ENCODE measurements at places on chromosomes 16 and 17.

DNA sequence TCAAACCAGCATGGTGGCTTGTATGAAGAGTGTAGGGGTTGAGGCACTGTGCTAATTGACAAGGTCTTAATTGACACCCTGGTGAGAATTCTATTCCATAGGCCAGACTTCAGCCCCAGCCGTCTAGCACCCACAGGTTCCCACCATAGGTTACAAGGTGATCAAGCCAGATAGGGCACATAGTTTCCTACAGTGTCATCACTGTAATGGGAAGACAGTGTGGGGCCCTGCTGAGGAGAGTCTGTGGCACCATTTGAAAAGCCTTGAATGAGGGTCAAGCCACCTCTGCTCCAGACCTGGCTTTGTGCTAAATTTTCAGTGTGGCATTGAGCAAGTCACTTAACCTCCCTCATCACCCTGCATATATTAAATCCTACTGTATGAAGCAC is 36.2 kb downstream of the YPEL2 start:
- no peak for ATAC-seq

GRCh38 chr17:1914661-1915083 is 84.9 kb downstream of the RPA1 start:
- no peak for ATAC-seq

DNA sequence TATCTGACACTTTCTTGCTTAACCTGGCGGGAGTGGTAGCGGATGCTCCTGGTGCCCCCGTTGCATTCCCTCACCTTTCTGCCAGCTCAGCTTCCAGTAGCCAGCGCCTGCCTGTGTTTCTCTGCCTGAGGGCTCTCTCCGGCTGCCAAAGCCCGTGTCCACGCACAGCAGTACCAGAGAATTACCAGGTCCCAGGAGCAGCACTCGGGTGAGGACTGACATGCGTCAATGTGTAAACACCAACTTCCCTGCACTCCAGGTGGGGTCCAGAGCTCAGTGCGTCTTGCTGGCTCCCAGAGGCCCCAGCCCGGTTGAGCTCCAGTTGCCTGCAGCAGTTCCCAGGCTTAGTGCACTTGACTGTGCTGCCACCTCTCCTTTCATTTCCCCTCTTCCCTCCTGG is 54.8 kb downstream of the CDH13 start:
- no peak for ATAC-seq

DNA sequence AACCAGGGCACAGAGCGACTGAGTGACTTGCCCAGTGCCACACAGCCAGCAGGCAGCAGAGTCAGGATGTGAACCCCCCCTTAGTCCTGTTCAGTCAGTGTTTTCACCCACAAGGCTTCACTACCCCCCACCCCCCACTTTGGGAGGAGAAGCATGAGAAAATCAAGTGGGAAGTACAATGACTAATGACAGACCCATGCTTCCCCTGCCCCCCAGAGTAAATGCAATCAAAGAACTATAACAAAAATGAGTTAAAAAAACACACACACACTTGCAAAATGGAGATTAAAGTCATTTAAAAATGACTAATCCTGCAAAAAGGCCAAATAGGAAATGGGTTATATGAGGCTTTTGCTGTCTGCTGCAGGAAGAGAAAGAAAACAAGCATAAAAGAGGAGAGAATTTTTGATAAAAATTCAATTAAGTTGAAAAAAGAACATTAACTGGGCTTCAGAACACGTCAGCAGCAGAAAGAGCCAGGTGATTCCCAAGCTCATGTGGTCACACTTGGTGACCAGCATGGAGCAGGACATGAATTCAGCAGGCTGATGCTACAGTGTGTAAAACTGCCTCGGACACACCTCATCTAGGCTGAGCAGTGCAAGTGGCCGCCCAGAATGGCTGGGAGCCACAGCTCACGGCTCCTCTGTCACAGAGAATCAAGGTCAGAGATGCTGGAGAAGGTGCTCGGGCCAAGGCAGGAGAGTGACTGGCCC is 212.3 kb downstream of the ZNF423 start:
- no peak for ATAC-seq

GRCh38 chr16:27400751-27401620 is 988 bp upstream of the IL21R start:
- ATAC-seq = no peak

DNA sequence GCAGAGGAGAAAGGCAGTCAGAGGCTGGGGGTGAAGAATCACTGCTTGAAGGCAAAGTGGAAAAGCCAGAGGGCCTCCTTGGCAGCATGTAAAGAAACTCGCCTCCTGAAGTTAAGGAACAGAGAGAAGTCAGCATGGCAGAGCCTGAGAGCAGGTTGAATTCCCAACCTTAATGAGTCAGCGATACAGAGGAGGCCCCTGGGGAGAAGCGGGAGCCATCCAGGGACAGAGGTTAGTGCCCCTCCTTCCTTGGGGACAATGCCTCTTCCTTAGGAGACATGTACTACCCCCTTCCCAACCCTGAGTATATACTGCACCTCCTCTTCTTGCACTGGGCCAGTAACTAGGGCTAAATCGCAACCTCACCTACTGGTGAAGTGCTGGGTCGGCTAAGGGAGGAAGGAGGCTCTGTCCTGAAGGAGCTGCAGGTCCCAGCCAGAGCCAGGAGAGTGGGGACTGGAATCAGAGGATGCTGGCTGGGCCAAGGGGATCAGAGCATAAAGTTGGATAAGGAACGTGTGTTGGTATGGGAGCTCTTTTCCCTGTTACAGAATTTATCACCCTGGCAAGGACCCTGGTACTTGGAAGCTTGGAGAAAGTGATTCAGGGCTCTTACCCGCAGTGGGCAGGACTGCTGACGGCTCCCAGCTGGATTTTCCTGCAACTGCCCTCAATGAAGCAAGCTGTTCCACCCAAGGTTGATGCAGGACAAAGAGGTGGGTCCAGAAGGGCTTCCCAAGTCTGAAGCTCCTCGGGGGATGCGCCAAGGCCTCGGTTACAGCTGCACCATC is 5.4 kb upstream of the AANAT start:
- no peak for ATAC-seq

DNA sequence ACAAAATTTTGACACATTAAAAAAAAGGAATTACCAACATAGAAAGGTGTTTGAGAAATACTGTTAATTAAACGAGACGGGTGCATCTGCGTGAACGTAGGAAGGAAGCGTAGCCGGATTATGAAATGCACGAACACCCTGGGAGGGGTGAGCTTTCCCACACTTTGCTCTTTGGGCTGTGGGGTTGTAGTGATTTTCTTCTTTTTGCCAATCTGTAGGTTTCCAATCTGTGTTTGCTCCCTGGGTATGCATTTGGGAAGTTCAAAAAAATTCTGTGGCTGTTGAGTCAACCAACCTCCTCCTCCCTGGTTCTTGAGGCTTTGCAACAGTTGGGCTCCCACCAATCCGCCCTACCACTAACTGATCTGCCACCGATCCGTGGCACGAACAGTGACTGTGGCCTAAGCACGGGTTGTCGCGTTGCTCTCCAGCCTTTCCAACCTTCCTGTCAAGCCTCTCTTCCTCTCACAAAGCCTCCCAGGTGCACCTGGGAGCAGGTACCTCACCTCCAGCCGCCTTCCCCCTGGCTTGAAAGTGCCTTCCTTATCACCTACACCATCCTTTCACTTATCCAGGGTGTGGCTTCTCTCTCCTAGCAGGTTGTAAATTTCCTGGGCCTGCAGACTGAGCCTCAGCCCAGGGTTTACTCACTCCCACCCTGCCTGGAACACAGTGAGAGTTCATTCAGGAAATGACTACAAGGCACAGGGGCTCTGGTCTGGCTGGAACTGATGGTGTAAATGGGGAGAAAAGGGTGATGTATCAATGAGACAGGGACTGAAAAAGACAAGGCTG is 16.6 kb downstream of the RTN4RL1 start:
- no peak for ATAC-seq

DNA sequence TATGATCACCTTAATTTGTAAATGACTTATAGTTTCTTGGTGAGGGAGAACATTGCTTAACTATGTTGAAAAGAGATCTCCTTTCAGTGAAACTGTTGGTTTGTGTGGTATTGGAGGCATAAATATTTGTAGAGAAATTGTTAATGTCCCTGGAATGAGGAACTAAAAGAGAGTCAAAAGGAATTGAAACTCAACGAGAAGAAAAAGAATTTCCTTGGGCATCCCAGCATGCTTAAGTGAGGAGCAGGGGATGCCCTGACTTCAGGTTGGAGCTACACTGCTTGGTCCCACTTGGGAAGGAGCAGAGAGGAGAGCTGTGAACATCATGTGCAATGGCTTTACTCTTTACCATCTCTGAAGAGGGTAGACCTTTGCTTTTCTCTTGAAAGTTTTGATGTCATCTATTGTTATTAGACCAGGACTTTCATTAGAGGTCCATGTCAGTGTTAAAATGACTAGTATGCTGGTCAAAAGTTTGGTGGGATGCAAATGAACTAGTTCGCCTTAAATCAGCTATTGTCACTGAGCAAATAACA is 21.7 kb downstream of the KRT23 start:
- ATAC-seq = peak; percentile 6

- no peak for ATAC-seq
Measured at GRCh38 chr17:4319221-4319620, 47.3 kb downstream of the UBE2G1 start.

GRCh38 chr16:19929062-19929511 is 44.4 kb upstream of the GPRC5B start:
- ATAC-seq = no peak

DNA sequence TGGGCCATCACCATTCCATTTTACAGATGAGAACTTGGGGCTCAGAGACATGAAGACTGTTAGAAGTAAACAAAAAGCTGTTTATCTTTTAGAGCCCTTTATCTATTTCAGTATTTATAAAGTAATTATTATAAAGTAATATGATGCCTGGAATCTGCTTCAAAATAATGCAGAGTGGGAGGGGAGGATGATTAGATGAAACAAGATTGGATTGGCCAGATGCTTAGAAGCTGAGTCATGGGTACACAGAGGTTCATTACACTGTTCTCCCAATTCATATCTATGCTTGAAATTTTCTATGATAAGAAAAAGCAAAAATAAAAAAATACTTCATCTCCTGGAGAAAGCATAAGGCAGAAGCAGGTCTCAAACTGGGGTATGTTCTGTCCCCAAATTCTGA is 29.4 kb downstream of the TOM1L2 start:
- ATAC-seq = no peak

DNA sequence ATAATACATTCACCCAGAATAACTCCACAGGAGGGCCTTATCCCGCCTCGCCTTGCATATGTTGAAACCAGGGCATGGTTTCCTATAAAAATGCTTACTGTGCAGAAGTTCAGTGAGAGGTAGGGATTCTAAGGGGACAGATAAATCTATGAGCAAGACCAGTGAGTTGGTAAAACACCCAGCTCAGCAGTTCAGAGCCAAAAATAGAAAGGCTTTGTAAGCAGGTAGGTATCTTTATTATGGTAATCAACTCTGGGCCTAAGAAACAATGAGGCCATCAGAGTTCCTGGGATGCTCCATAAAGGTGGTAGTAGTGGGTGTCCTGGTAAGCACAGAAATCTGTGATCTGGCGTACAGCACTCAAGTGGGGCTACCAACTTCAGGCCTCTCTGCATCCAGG is 549.4 kb upstream of the CDH5 start:
- peak; percentile 38 for ATAC-seq

- no peak for ATAC-seq
Measured at GRCh38 chr17:65459677-65460347, 101.6 kb downstream of the AXIN2 start.

DNA sequence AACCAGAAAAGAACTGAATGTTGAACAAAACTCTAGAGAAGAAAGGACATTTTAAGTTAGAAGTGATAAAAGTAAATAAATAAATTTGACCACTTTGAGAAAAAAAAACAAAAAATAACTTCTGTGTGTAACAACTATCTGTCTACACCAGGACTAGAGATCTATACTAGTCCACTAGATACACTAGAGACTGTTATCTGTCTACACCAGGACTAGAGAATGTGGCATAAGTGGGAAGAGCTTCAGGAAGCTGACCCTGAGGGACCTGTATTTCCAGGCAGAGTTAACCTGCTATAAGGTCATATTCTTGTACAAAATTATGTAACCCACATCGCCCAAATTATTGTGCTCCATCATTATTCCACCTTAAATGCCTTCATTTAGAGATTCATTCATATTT is 160.8 kb downstream of the SKAP1 start:
- ATAC-seq = no peak

DNA sequence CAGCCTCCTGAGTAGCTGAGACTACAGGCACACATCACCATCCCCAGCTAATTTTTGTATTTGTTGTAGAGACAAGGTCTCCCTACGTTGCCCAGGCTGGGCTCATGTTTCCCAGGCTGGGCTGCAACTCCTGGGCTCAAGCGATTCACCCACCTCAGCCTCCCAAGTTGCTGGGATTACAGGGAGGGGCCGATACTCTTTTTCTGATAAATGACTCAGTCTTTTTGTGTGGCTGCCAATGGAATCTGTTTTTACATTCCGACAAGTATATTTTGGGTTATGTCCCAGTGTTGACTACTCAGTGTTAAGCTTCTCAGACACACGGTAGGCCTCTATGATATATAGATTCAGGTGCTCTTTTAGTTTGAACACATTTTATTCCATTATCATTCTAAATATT is 58.1 kb downstream of the SLFN11 start:
- peak; percentile 83 for ATAC-seq

GRCh38 chr16:50718061-50718760 is 23.7 kb upstream of the CYLD start:
- ATAC-seq = no peak

- no peak for ATAC-seq
Measured at GRCh38 chr17:39600288-39600996, 7.3 kb downstream of the NEUROD2 start.

GRCh38 chr17:15354256-15354655 is 12.9 kb upstream of the TEKT3 start:
- ATAC-seq = no peak

DNA sequence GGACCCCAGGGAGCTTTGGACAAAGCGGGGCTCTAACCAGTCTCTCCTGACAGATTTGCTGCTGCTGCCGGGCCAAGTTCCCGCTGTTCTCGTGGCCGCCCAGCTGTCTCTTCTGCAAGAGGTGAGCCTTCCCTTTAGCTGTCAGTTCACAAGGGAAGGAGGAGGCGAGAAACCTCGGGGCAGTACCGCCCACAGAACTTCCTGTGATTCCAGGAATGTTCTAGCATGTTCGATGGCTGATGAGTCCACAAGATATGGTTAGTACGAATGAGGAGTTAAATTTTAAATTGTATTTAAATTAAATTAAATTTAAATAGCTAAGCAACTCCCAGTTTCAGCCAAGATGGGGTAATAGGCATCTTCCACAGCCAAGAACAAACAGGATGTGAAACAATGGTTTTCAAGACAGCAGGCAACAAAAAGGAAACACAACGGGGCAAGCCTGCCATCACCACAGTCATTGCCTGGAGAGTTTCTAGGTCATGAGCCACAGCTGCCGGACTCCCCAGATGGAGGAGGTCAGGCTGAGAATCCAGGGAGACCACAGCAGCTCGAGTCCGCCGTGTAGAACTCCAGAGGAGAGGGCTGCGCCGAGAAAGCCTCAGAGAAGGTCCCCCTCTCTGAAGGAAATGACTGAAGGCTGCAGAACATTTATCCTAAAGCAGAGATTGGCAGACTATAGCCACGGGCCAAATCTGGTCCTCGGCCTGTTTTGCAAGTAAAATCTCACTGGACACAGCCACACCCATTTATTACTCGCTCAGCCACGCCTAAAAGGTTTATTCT is 9.5 kb upstream of the TCF25 start:
- peak; percentile 14 for ATAC-seq
